Activated T-helper 2 cell treated with anti-CD3 and anti-CD28 coated beads, Interferon-gamma antibody, Interleukin-2, Interleukin-4, amounts not matched to agents 10 μg/mL and 5 μg/mL and 100 μg/mL, durations not matched to agents 14 hours and 24 hours and 36 hours (primary cell): ENCODE measurements at places on chromosomes 5 and 9. TPM values are rescaled to one million over a fixed set of nuclear protein-coding genes. Genes with fewer than 3 reads are reported as not detected.

TAS2R1 gene
- total RNA-seq = not detected in 2 replicates

ENHO gene
- total RNA-seq = not detected in 2 replicates

TUSC1 gene
- 0.48 TPM in 2 replicates for total RNA-seq

ANKRD34B gene
- total RNA-seq = not detected in 2 replicates

SOHLH1 gene
- total RNA-seq = not detected in 2 replicates

PCDHA4 gene
- total RNA-seq = not detected in 2 replicates

C9 gene
- not detected in 2 replicates for total RNA-seq

ISL1 gene
- total RNA-seq = not detected in 2 replicates

TXNDC8 gene
- total RNA-seq = not detected in 2 replicates

- no peak for DNase-seq
These were observed 75.4 kb upstream of the ARAP3 start for GRCh38 chr5:141757402-141757801.

- no peak for DNase-seq
These were observed 108.1 kb downstream of the LRRC70 start for GRCh38 chr5:62686692-62687091.

- no peak for DNase-seq
These were observed 82.2 kb upstream of the ICE1 start for GRCh38 chr5:5340206-5340729.

- DNase-seq = no peak
These were observed 20.2 kb downstream of the SIL1 start for GRCh38 chr5:139177809-139178588.

DNA sequence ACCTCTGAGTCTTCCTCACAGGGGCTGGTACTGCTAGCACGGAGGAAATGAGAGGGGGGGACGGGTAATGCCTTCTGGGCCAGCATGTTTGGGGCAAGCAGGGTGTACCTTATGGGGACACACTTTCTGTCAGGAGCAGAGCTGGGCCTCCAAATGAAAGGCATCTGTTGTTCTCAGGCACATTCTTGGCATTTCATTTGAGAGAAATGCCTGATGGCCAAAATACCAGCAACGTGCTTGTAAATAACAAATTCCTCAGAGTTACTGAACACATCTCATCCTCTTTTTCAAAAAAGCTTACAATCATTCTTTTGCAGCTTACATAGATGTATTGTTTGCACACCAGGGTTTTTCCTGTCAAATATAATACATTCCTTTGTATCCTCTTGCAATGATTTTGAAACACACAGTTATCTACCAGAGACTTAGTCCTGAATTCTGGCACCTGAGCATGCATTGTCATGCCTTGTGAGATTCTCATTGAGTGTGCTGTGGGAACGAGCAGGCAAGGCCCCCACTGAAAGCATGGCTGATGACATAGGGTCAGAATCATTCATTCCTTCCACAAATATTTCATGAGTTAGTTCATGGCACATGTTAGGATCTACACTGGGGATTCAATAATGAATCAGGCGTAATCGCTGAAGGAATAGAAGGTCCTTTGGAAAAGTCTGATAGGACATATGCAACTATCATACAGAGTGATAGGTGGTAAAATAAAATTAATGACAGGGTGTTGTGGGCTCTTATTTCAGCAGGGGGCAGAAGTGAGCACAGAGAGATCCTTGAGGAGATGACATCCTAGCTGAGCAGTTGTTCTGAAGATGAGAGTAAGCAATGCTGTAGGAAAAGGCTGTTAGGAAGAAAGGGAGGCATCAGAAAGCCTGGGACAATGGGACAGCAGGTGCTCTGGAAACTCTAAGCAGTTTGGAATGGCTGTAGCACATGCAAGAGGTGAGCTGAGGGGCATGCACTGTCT lies 260.9 kb upstream of the TUT7 start:
- no peak for DNase-seq

DNA sequence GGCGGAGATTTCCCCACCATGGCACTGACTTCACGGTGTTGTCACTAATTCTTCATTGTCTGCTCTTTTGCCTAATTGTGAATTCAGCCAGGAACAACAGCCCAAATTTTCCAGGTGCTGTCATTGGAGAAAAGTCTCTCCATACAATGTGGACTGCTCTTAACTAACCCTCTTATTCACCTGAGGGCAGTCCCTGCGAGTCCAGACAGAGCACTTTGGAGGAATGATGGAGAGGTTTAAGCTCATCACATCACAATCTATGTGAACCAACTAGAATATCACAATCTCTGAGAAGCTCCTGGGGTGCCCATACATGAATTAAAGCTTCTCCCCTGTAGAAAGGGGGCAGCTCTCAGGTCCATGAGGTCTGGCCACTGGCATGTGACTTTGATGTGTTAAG lies 56.4 kb downstream of the MTX3 start:
- no peak for DNase-seq

DNA sequence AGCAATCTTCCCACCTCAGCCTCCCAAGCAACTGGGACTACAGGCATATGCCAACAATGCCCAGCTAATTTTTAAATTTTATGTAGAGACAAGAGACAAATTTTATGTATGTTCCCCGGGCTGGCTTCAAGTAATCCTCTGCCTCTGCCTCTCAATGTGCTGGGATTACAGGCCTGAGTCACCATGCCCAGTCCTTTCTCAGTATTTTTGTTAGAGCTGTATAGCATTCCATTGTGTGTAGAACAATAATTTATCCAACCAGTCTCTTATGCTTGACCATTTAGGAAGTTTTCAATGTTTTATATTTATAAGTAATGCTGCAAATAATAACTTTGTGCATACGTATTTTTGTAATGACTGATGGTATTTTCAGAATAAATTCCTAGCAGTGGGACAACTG lies 38.9 kb upstream of the CTXN3 start:
- DNase-seq = no peak

DNA sequence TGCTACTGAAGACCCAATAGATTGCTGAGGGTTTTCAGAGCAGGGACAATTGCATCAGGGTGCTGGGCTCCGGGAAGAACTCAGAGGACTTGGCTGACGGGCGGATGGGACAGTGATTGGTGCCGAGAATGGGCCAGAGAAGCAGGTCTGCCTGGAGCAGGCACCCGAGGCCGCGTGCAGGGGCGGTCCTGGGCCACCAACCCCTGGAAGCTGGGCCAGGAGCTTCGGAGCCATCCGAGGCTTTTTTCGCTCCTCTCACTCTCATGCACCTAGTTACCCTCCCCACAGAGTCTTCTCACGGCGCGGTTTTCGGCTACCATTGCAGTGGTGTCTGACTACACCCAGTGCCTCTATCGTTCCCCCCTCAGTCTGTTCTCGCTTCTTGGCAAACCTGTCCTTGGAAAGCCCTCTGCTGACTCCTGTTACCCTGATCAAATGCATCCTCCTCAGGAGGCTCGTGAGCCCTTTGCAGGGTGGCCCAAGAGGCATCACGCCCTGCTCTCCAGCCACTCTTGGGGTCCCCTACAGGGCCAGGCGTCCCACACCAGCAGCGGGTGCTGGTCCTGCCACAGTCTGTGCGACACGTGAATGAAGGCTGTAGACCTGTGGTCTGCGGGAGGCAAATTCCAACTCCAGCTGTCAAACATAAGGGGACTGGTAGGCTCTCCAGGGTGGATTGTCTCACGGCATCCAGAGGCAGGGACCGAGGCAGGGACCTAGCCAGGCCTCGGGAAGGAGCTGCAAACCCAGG lies 1.2 kb upstream of the CLPTM1L start:
- no peak for DNase-seq

DNA sequence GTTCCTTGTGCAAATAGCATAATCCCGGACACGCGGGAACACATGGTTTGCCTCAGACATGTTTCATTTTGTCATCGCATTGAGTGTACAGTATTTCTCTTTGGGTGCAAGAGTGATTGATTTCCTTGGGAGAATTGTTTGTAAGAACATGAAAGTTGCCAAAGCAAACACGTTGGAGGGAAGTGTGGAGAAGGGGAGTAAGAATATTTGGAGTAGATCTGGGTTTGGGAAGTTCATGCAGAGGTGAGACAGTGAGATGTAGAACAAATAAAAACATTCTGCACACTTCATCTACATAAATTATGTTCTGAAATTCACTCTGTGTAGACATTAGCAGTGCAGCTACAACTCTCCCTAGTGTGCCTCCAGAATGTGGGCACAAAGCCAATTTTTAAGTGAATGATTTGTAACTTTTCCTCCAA lies 24.0 kb downstream of the FOXD1 start:
- no peak for DNase-seq
